ENCODE measurements at places on chromosomes 6 and 20.

DNA sequence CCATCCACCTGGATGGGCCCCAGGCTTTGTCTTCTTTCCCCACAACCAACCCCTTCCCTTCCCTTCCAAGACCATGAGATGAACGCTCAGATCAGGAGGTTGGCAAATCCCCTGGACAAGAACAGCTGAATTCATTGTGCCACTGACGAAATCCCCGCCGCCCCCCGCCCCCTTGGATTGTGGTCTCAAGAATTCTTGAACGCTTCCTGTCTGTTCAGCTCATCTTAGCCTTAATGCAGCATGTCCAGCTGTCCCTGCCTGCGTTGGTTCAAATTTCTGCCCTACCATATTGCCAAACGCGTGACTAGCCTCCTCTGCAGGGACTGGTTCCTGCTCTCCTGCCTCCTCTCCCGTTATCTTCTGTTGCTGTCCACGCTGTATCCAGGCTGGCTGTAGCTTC, 133.2 kb downstream of the CDH4 start:
- no peaks in the 10 kb centered on the region for H3K4me1 ChIP-seq
- H3K27me3 ChIP-seq = peaks cover 44% of the 10 kb centered on the region
- ATAC-seq = no peak

- peaks cover 99% of the 10 kb centered on the region for H3K27me3 ChIP-seq
- H3K27ac ChIP-seq = no peak overlapping the region
- H3K36me3 ChIP-seq = no peaks in the 10 kb centered on the region
- H3K4me1 ChIP-seq = no peaks in the 10 kb centered on the region
- no peak for ATAC-seq
These were observed 2.7 kb upstream of the MYT1 start for GRCh38 chr20:64161356-64162238.

GRCh38 chr20:62732842-62733525, 24.3 kb downstream of the NTSR1 start:
- H3K4me1 ChIP-seq = no peaks in the 10 kb centered on the region
- no peak for ATAC-seq
- H3K27ac ChIP-seq = no peak overlapping the region
- H3K27me3 ChIP-seq = peaks cover 58% of the 10 kb centered on the region
- H3K36me3 ChIP-seq = no peaks in the 10 kb centered on the region
- H3K4me3 ChIP-seq = no peak overlapping the region

DNA sequence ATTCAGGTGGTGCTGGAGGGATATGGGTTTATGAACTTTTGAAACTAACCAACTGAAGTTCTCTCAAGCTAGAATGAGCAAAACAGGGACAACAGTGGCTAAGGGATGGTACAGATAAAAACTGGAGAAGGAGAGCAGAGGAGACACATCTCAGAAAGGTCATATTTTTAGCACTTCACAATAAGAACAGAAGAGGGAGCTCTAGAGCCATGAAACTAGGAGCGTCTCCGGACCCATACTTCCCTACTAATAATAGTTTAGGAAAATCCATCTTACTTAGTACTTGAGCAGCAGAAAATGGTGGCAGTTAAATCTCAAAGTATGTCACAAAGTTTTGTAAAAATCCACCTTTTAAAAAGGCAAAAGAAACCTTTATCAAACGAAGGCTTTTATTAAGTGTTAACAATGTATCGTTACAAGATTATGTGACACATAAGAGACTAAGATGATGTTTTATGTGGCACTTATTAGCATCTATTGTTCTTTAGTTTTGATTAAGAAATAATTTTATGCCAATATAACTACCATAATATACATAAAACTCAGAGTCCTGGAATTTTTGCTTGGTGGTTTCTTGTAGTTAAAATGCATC, 278.6 kb downstream of the TBC1D32 start:
- ATAC-seq = peak; percentile 36
- no peaks in the 10 kb centered on the region for H3K27me3 ChIP-seq
- H3K4me3 ChIP-seq = no peak overlapping the region
- H3K36me3 ChIP-seq = no peaks in the 10 kb centered on the region
- H3K4me1 ChIP-seq = no peaks in the 10 kb centered on the region
- H3K27ac ChIP-seq = no peak overlapping the region

DNA sequence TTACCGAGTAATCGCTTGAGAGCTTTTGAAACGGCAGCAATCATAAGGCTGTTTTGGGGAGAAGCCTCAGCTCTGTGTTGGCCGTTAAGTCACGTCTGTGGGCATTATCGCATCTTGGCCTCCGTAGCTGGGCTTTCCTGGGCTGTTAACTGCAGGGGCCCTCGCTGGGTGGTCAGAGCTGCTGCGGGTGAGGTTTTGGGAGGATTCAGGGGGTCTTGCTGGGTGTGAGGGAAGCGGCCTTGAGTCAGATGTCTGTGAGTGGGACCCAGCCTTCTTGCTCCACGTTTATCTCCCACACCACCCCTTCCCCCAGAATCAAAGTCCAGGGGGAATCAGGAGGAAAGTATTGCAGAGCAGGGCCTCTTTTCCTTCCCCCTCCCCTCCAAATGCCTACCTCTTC, 3.2 kb upstream of the APCDD1L start:
- H3K4me3 ChIP-seq = no peak overlapping the region
- H3K27ac ChIP-seq = no peak overlapping the region

DNA sequence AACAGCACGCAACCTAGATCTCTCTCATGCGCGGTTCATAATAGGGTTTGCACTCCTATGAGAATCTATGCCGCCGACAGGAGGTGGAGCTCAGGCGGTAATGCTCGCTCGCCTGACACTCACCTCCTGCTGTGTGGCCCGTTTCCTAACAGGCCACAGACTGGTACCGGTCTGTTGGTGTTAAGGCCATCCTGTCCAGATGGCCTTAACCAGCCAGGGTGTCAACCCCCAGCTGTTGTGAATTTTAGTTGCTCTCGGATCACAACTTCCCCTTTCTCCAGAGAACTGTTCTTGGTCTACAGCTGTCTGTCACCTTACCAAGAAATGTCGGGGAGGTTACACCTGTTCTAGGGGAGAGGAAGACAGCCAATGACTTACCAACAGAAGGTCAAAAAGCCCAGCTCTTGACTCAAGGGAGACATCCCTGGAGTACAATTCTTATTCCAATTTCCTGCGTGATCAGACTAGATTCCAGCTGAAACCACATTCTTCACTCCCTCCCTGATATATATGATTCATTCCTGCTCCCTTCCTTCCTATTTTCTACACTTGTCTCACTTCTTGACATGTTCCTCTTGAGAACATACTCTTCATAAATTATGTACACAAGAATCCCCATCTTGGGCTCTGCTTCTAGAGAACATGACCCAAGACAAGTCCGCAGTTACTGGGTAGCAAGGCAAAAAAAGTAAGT, 23.1 kb upstream of the DNAAF9 start:
- no peaks in the 10 kb centered on the region for H3K36me3 ChIP-seq
- no peak overlapping the region for H3K27ac ChIP-seq
- H3K4me1 ChIP-seq = no peaks in the 10 kb centered on the region
- ATAC-seq = peak; percentile 46
- H3K4me3 ChIP-seq = no peak overlapping the region
- no peaks in the 10 kb centered on the region for H3K27me3 ChIP-seq

- ATAC-seq = no peak
- H3K4me3 ChIP-seq = no peak overlapping the region
- H3K27me3 ChIP-seq = no peaks in the 10 kb centered on the region
- no peaks in the 10 kb centered on the region for H3K36me3 ChIP-seq
- H3K27ac ChIP-seq = no peak overlapping the region
- H3K4me1 ChIP-seq = no peaks in the 10 kb centered on the region
These were observed 65.5 kb upstream of the FYN start for GRCh38 chr6:111938710-111939109.

GRCh38 chr6:7438011-7438410, 48.4 kb downstream of the RIOK1 start:
- H3K4me1 ChIP-seq = no peaks in the 10 kb centered on the region
- H3K27ac ChIP-seq = no peak overlapping the region
- no peak overlapping the region for H3K4me3 ChIP-seq
- ATAC-seq = no peak

DNA sequence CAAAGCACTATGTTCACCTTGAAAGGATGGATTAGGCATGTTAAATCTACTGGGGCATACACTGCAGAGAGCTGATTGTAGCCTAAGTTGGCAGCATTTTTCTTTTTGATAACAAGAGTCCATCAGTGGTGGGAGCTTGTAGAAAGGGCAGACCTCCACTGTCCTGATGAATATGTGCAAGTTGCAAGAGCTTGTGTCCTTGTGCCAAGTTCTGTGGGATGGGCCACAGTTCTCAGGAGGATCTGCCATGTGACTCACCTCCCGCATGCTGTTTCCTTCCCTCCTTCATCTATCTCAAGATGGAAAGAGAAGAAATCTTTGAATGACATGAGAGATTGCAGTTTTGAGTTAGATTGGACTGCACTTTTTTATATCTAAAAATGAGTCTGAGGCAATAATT, 58.3 kb upstream of the GGTLC1 start:
- H3K36me3 ChIP-seq = no peaks in the 10 kb centered on the region
- no peak overlapping the region for H3K27ac ChIP-seq
- H3K4me1 ChIP-seq = no peaks in the 10 kb centered on the region

DNA sequence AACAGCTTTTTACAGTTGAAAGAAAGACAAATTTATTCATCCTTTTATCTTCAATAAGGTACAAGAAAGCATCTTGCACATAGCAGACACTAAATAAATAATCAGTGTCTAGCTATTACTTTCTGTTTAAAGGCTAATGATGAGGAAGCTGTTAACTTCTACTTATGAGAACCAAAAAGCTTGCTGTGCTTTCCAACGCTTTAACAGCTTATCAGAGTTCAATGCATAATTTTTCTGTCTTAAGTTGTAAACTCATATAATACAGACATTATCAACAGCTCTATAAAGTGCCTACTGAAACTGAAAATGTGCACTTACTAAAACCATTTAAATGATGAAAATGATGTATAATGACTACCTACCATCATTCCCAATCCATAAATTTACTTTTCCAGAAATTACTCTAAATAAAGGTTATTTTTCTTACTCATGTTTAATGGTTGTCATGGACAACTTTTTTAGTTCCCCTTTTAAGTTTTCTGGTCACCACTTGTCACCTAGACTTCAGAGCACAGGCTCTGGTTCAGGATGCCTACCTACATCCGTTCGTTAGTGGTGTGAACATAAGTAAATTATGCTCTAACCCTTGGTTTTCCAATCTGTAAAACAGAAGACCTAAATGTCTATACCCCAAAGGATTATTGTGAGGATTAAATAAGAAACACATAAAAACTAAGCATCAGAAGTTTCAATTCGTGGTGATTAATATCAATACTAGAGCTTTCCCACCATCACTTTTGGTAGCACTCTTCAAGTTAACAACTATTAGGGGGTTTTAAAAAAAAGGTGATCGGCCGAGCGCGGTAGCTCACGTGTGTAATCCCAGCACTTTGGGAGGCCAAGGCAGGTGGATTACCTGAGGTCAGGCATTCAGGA, 8.0 kb downstream of the PNISR start:
- no peak for ATAC-seq
- H3K27me3 ChIP-seq = no peaks in the 10 kb centered on the region
- H3K27ac ChIP-seq = no peak overlapping the region
- H3K36me3 ChIP-seq = peaks cover 6% of the 10 kb centered on the region
- H3K4me1 ChIP-seq = peaks cover 96% of the 10 kb centered on the region
